NCI-H1436 (cell line): ENCODE measurements at places on chromosomes 16 and 17.

GRCh38 chr17:80706463-80706867, 161.8 kb downstream of the RPTOR start:
- no peak for DNase-seq

DNA sequence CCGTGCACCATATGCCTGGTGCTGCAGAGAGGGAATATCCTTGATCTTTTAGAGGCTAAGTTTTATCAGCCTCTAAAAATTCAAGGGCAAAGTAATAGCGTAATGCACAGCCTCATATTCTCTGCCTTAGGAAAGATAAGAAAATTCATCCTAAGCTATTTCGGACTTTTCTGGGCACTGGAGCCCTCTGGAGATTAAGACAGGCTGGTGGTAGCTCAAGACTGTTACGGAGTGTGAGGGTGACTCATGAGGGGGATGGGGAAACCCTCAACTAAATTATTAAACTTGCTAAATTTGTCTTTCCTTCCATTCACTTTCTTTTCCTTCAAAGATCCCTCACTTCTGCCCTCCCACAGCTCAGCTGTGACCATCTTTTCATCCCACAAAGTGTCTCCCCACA, 73.3 kb downstream of the RPH3AL start:
- DNase-seq: no peak

DNA sequence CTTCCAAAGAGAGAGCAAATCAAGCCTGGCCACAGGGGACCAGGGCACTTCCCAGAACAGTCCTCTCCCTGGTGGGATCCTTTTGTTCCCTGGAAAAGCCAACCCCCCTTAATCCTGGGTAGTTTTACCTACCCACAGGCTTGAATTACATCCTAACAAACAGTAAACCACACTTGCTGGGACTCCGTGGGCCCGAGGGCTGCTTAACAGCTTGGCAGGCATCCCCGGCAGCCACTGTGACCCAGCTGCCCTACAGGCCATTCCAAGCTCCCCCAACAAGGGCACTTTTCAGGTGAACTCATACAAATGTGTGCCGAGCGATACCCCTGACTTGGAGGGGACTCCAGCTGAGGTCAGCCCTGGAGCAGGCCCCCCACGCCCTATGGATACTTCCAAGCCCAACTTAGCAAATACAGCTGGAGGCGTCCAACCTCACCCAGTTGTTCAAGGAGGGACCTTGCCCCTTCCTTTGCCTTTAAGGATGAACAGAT, 26.4 kb downstream of the ADCY9 start:
- DNase-seq: no peak

GRCh38 chr16:67783353-67783725, 23.0 kb downstream of the RANBP10 start:
- DNase-seq: no peak

- no peak for DNase-seq
Observed at GRCh38 chr16:12225806-12226465, 249.4 kb downstream of the SNX29 start.

DNA sequence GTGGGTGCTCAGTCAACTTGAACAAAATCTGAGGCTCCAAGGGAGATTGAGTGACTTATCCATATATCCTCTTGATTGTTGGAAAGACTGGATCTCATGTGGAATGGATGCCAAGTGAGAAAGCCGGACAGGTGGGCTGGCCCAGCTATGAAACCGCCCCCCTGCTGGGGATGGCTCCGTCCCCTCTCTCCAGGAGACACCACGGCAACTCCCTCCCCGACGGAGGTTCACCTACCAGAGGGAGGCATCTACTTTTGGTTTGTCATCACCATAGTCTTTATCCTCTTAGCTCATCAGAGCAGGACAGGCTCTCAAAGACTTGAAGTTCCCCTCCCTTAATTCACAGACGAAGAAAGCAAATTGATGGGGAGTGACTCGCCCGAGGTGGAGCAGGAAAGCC, 1.8 kb upstream of the ALG1 start:
- no peak for DNase-seq

DNA sequence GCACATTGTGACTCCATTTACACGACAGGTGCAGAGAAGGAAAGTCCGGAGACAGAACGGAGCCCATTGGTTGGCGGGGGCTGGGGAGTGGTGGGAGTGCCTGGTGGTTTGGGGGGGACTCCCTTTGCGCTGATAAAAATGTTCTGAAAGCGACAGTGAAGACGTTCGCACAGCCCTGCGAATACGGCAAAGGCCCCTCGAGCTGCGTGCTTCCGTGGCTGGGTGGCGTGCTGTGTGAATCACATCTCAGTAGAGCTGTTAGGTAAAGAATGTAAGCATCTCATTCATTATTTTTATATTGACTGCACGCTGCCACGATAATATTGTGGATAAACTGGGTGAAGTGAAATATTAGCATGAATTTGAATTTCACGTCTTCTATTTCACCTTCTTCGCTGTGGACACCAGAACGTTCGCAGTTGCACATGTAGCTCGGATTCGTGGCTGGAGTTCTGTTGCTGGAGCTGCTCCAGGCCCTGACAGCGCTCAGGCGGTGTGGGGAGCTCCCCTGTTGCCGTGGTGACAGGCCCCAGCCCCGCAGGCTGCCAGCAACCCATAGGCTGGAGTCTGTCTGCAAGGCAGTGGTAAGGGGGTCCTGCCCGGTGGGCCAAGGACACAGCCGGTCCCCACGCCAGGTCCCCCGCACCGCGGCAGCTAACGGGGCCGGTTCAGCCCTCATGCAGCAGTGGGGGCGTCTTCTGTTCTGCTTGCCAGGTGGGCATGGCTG, 44.6 kb downstream of the SOX8 start:
- no peak for DNase-seq

GRCh38 chr16:66359012-66359411, 7.5 kb upstream of the CDH5 start:
- DNase-seq: no peak

DNA sequence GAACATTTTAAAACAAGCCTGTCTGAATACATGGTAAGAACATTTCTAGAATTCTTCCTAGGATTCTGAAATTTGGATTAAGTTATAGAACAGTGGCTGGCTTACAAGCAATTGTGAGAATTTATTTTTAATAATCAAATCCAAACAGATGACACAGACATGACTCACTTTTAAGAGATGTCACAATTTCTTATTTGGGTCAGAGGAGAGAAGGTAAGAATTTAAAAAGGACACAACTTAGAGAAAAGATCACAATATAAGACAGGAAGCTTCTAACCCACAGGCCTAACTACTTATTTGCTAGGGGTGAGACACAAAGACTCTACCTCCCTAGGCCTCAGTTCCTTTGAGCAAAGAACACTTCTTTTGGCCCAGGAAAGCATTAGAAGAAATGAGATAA, 32.7 kb downstream of the ZZEF1 start:
- no peak for DNase-seq

DNA sequence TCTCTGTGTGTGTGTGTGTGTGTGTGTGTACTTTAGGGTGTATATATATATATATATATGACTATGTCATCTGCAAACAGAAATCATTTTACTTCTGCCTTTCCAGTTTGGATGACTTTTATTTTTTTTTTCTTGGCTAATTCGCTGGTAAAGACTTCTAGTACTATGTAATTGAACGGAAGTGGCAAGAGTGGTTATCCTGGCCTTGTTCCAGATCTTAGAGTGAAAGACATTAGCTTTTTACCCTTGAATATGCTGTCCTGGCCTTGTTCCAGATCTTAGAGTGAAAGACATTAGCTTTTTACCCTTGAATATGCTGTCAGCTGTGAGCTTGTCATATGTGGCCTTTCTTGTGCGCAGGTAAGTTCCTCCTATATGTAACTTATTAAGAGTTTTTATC, 72.7 kb upstream of the MYOCD start:
- DNase-seq: peak; percentile 16

GRCh38 chr17:79630126-79630525, 19.3 kb upstream of the RBFOX3 start:
- no peak for DNase-seq

GRCh38 chr17:82544431-82545070, 25.0 kb downstream of the FOXK2 start:
- DNase-seq: no peak

DNA sequence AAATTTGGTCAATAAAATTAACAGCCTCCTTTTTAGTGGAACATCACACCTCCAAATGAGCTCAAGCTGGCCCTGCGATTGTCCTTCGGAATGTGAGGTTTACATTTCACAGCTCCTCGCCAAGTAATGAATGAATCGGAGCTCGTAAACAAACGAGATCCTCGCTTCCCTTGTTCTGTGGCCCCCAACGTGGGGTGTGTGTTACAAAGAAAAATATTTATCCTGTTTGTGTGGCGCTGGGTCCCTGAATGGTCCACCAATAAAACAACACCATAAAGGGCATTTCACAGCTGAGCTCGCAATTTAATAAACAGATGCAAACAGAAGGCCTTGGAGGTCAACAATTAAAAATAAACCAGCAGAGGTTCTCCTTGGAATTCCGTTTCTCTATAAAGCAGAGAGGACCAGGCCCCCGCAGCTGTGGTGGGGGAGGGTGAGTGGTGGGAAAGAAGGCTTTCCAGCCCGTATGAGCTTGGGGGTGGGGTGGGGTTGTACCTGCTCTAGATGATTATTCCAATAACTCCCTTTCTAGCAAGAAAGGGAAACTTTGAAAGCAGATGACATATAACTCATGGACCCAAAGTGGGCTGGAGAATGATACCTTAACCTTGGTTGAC, 393.9 kb upstream of the SALL1 start:
- DNase-seq: no peak

DNA sequence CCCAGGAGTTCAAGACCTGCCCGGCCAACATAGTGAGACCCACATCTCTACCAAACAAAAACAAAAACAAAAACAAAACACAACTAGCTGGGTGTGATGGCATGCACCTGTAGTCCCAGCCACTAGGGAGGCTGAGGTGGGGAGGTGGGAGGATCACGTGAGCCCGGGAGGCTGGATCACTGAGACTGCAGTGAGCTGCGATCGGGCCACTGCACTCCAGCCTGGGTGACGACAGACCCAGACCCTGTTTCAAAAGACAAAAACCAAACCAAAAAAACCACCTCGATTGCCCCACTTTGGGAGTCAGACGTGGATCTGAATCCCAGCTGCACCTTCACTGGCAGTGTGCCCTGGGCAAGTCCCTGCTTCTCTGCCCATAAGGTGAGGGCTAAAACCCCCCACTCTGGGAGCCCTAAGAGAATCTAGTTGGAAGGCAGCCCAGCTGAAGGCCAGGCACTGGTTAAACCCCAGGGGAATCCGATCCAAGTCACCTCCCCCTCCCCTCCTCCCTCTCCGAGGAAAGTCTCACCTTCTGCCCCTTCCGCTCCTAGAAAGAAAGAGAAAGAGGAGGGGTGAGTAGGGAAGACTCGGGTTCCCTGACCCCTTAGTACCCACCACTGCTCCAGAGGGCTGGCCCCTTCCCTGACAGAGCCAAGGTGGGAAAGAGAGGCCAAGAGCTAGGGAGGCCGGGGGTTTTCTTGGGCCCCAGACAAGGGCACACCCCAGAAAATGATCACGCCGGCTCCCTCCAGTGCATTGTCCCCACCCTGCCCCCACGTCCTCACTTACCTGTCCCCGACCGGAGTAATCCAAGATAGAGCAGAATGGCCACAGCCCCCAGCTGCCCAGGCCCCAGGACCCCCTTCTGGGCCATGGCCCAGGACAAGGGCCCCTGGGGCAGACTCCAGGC, 647 bp downstream of the PRSS8 start:
- DNase-seq: peak; percentile 50

GRCh38 chr16:86826941-86827340, 248.6 kb downstream of the FOXL1 start:
- DNase-seq: no peak

GRCh38 chr17:79269620-79270019, 195.0 kb downstream of the ENGASE start:
- no peak for DNase-seq
